ENCODE measurements at places on chromosomes 4 and X.
A peak's percentile ranks its signal among the peaks of the same experiment; 100 is the strongest.

DNA sequence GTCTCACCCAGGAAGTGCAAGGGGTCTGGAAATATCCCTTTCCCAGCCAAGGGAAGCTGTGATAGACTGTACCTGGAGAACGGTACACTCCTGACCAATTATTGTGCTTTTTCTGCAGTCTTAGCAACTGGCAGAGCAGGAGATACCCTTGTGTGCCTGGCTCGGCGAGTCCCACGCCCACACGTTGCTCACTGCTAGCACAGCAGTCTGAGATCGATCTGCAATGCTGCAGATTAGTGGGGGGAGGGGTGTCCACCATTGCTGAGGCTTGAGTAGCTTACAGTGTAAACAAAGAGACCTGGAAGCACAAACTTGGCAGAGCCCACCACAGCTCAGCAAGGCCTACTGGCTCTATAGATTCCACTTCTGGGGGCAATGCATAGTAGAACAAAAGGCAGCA is 138.5 kb downstream of the CHRDL1 start:
- DNase-seq = no peak

GRCh38 chr4:159516556-159517140 is 413.8 kb downstream of the RAPGEF2 start:
- no peak for DNase-seq

- no peak for DNase-seq
Measured at GRCh38 chr4:169565606-169566005, 46.8 kb downstream of the NEK1 start.

GRCh38 chr4:174275101-174275500 is 8.4 kb downstream of the FBXO8 start:
- DNase-seq = no peak

DNA sequence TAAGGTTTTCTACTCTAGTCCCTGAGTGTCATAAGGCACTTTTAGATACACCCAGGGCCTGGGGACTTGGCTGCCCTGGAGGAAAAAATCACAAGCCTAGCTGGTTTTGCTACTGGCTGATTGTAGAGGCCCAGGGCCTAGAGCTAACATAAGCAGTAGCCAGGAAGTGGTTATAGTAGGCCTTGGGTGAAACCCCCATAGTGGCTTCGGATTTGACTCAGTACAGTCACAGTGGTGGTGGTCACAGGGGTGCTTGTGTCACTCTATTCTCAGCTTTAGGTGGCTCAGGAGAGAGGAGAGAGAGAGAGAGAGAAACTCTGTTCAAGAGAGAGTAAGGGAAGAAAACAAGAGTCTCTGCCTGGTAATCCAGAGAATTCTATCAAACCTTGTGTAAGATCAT is 194.5 kb upstream of the EDA2R start:
- DNase-seq = no peak

- DNase-seq = peak; percentile 49
Measured at GRCh38 chr4:108008721-108009120, 19.0 kb downstream of the HADH start.

DNA sequence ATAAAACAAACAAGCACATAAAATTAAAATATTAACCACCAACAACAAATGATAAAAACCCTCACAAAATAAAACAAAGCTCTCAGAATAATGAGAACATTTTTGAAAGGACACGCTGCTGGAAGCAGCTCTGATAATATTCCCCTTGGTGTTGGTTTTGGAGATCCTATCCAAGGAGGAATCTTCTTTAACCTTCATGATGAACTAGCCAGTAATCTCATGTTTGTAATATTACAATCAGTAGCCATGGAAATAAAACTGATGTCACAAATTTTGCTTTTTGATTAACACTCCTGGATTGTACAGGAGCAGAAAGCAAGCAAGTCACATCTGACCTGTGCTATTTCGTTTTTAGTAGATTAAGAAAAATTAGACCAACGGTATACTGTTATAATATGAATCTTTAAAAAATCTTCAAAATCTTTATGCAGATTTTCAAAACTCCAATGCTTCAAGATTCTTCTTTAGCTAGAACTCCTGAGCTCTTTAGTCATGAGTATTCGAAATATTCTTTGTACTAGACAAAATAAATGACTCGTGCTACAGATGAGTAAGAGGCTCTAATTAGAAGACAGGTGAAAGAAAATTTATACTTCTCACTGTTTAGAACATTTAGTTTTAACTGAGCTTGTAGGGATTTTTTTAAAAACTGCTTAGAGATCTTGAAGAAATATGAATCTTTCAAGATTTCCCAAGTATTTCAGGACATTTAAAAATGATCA is 154.1 kb downstream of the RASL11B start:
- no peak for DNase-seq

- DNase-seq = no peak
Measured at GRCh38 chrX:111309083-111309482, 38.8 kb upstream of the CAPN6 start.

DNA sequence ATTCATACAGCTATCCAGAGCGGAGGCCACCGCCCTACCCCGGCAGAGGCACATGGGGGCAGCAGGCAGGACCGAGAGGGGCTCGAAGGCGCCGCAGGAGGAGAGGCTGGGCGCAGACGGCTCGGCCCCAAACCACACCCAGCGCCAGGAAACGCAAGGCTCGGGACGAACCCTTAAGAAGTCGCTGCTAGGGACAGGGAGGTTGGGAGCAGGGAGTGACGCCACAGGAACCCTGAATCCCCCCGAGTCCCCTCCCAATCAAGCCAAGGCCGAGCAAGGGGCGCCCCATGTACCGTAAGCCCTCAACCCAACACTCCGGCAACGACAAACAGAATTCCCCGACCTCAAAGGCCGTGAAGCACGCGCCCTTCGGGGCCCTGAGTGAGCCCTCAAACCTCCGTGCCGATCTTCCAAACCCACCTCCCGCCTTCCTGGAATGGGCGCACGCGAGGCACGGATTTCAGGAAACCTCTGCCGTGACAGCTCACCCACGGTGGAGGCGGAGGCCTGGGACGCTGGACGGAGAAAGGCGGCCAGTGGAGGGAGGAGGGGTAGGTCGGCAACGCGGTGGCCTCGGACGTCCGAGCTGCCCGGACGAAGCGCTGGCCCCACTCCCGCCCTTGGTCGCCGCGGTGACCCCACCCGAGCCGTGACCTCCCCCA is 1.8 kb downstream of the ZFYVE28 start:
- no peak for DNase-seq

DNA sequence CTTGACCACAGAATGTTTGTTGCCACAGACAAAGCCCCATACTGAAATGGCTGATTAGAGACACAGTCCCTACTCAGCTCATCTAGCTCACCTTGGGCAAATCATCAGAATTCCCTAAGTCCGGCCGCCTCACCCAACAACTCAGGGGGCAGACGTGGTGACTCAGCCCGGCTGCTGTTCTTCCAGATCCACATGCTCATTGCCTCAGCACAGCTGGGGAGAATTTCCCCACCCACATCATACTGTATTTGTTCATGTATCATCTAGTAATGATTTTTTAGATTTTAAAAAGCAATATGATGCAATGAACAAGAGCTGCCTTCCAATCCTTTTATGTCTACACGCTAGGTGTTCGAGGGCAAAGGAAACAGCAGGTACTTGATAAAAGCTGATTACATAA is 333.8 kb upstream of the TENM3 start:
- no peak for DNase-seq

GRCh38 chr4:88958080-88958479 is 98.9 kb downstream of the FAM13A start:
- DNase-seq = no peak

GRCh38 chr4:36426741-36427140 is 145.3 kb downstream of the DTHD1 start:
- DNase-seq = no peak

DNA sequence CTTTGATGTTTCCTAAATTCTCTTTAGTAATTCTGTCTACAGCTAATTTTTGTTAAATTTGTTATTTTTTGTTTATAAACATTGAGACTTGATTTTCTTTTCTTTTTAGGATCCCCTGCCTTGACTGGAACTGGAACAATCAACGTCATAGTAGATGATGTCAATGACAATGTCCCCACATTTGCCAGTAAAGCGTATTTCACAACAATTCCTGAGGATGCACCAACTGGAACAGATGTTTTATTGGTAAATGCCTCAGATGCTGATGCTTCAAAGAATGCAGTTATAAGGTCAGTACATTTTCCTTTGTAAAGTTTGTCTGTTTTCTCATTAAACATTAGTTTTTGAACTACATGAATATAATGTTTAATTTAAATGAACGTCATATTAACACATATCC is 119.4 kb downstream of the FAT4 start:
- DNase-seq = no peak

GRCh38 chrX:110462957-110463356 is 104.3 kb downstream of the RTL9 start:
- DNase-seq = no peak

DNA sequence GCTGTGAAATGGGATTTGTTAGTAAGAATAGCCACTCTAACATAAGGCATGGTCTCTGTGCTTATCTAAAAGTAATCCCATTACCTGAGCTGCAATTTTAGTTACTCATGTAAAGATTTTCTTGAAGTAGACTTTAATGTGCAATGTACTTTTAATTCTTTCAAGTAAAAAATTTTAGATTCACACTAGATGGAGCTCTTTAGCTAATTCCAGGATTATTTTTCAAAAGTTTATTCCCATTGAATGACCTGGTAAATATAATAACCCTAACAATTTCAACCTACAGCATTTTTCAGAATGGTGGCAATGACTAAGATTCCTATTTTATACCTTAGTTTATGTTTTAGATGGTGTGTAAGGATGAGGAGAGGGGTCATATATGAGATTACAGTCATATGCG is 18.1 kb downstream of the USP38 start:
- DNase-seq = no peak

- DNase-seq = no peak
Measured at GRCh38 chr4:67556436-67556835, 2.1 kb upstream of the STAP1 start.

DNA sequence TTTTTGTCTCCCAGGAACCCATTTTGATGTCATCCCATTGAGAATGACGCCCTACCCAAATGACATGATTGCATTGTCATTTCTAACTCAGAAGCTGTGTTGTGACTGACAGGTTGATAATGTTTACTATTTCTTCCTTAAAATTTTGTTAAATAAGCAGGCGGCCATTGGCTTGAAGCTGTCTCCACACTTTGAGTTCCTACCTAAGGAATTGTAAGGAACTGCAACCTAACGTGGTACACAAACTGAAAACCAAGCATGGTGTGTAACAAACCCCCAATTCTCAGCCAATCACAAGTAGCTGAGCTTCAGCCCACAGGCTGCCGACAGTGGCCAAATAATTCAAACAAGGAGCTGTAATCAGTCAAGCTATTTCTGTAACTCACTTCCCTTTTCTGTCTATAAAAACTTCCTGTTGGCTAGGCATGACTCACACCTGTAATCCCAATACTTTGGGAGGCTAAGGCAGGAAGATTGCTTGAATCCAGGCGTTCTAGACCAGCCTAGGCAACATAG is 2.9 kb upstream of the MND1 start:
- no peak for DNase-seq

DNA sequence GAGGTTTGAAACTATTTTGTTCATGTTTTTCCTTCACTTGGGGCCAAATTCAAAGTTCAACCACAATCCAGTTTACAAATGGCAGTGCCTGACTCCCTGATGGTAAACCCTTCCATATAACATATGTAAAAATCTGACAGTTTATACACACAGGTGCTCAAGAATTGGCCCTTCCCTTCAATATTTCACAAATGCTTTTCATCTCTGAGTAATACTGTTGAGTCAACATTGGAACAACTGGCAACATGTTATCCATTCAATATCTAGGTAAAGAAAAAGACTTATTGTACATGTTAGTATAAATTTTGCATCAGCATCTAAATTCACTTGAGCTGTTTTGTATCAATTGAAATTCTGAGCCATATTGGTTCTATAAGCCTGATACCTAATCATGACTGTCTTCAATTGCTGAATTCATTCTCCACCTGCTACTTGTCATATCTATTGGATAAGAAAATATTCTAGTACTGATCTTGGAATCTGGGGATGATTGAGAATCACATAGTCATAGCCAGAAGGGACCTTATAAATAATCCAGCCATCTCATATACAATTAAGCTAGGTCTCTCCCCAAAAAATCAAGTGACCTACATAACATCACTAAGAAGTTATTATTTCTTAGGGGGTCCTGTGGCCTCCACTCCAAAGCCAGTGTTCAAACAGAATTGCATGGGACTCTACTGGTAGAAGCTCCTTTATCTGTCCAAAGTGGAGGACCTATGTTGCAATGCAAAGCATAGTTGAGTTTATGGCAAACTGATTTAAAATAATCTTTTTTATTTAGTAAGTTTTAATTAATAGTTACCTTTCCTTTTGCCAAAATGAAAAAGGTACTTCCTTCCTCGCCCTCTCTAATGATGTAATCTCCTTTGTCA is 61.9 kb downstream of the PRKG2 start:
- DNase-seq = no peak

All from HL-60 (cell line).